MM.1S (cell line): ENCODE measurements at places on chromosomes 2 and 18.

DNA sequence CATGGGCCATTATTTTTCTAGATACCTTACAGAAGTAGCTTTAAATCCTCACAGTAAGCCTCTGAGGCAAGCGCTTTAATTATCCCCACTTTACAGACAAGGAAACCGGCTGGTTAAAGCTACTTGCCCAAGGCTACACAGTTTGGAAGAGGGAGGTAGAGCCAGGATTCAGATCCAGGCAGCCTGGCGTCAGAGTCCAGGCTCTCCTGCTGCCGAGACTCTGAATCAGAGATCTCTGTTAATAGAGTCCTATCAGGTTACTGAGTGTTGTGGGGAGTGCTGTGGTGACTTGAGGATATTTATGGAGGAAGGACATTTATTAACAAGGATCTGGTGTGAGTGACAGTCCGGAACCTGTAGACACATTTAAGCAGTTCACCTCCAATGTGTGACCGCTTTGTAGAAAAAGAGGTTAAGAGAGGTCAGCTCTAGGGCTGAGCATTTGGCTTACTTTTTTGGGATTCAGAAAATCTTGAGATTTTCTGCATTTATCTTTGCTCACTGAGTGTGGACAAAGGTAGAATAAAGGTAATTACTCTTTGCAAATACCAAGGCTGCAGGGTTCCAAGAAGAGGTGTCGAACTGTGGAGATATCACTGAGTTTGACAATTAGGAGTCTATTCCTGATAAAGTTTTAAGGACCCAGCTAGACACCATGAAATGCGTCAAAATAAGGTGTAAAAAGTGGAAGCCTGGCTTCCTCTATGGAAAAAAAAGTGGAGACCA lies 1.6 kb upstream of the CEP192 start:
- no peak for DNase-seq

- no peak for DNase-seq
These were observed 24.4 kb upstream of the DTNB start for GRCh38 chr2:25697559-25698341.

GRCh38 chr18:21704603-21705364 lies at the start of gene ABHD3:
Gene ABHD3 (minus strand): TSS chr18:21704774. CDS start chr18:21704665, 109 bp downstream.
- peak; percentile 95 for DNase-seq

GRCh38 chr2:439556-440402 lies 151.9 kb upstream of the ALKAL2 start:
- no peak for DNase-seq

DNA sequence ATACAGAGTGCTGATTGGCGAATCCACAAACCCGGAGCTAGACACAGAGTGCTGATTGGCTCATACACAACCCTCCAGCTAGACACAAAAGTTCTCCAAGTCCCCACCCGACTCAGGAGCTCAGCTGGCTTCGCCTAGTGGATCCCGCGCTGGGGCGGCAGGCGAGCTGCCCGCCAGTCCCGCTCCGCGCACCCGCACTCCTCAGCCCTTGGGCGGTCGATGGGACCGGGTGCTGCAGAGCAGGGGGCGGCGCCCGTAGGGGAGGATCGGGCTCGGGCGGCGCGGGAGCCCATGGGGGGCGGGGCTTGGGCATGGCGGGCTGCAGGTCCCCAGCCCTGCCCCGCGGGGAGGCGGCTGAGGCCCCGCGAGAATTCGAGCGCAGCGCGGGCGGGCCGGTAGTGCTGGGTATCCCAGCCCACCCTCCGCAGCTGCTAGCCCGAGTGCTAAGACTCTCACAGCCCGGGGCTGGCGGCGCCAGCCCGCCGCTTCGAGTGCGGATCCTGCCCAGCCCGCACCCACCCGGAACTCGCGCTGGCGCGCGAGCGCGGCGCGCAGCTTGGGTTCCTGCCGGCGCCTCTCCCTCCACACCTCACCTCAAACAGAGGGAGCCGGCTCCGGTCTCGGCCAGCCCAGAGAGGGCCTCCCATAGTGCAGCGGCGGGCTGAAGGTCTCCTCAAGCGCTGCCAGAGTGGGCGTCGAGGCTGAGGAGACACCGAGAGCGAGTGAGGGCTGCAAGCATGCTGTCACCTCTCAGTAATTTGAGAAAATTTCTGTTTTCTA lies 75.5 kb upstream of the ATP5MC3 start:
- DNase-seq: no peak

- DNase-seq: no peak
These were observed 7.2 kb upstream of the TMEM177 start for GRCh38 chr2:119671752-119672151.

- DNase-seq: no peak
These were observed 89.3 kb downstream of the CABYR start for GRCh38 chr18:24227977-24228666.
